Stimulated activated CD4-positive, alpha-beta T cell treated with anti-CD3 and anti-CD28 coated beads, Interleukin-1b, Interleukin-23, amount 100 ng/mL, for 1 hour (primary cell): ENCODE measurements at places on chromosomes 11 and 22.

- DNase-seq = no peak
These were observed 43.6 kb upstream of the FTH1 start for GRCh38 chr11:62010935-62011528.

DNA sequence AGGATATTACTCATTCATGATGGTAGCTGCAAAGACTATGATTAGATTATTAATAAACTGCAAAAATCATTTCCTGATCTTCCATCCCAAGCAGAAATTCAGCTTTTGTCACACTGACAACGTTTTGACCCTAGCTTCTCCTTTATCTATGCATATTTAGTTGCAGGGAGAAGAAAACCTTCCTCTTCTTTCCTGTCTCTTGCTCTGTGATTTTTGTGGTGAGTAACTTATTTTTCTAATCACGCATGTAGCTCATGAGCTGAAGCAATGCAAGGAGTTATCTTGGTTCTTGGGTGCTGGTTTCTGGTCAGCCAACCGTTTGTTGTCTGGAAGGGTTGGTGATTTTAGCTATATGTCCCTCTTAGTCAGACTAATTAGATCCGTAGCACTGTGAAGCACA is 56.4 kb downstream of the FDX1 start:
- no peak for DNase-seq

DNA sequence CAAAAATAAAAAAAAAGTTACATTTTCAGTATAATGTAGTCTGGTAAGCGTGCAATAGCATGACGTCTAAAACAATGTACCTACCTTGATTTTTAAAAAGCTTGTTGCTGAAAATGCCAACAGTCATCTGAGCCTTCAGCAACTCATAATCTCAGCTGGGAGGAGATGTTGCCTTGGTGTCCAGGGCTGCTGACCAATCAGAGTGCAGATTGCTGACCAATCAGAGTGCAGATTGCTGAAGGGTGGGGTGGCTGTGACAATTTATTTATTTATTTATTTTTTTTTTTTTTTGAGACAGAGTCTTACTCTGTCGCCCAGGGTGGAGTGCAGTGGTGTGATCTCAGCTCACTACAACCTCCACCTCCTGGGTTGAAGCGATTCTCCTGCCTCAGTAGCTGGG is 17.8 kb downstream of the ZBED4 start:
- no peak for DNase-seq

DNA sequence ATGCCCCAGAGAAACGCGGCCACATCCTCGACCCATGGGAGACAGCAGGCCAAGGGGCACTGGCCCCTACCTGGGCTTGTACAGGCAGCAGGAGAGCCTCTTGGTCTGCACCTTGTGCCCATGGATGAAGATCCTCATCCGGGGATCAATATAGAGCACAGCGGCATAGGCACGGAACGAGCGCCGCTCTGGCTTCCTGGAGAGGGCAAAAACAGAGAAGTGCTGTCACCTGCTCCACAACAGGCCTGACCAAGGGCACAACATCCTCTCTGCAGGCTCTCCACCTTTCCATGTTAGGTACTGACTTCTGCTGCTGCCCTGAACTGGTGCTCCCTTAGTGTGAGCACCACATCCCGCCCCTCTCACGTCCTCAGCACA is 27.2 kb downstream of the MORC2 start:
- no peak for DNase-seq

DNA sequence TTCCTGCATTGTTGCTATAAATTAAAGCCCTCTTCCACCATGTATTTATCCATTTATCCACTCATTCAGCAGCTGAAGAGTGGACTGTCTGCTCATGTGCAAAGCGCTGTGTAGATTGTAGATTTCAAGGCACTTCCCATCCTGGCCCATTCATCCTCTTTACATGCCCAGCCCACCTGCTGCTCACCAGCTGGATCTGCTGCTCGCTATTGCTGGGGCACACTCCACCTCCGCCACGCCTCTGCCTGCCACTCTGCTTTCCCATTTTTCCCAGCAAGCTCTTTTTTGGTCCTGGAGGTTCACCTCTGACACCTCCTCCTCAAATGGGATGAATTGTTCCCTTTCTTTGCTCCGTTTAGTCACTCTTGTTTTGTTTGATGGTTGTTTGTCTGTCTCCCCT is 48.3 kb downstream of the CEP164 start:
- no peak for DNase-seq

GRCh38 chr11:127247261-127247851 is 246.8 kb upstream of the KIRREL3 start:
- no peak for DNase-seq

DNA sequence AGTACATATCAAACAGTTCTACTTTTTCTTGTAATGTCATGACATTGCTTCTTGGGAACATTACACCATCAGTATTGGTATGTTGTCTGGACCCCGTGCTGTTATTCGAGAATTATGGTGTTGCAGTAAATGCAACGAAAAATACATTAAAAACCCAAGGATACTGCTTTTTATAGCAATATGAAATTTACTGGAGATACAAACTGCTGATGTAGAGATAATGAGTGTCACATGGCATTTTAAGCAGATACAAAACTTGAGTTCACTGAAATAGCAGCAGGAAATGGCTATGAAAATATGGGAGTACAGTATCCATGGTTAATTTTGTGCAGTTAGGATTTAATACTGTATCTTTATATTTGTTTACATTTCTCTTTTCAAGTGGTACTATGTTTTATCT is 7.4 kb upstream of the CARD16 start:
- no peak for DNase-seq
